ENCODE measurements at places on chromosomes 2 and 18.
A peak's percentile ranks its signal among the peaks of the same experiment; 100 is the strongest.

- DNase-seq: no peak
These were observed 59.4 kb downstream of the CERS6 start for GRCh38 chr2:168515502-168515901.

DNA sequence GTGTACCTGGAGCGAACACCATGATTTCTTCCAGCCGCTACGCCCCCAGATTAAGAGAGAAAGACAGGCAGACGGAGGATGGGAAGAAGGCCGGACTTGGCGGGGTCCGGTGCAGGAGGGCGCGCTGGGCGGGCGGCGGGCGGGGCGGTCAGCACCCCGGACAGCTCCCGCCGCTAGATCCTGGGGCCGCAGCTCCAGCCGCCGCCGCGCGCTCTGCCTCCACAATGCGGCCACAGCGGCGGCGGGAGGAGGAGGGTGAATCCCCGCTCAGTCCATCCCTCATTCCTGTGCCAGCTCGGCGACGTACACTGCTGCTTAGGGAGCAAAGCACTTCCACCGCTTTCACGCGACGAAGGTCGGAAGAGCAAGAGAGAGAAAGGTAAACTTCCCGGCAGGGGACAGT, at the start of gene AKAIN1:
AKAIN1 (minus strand) TSS at position 226 of the 403 bp plus-strand sequence; CDS start at position 22, 204 bp downstream.
- no peak for DNase-seq

DNA sequence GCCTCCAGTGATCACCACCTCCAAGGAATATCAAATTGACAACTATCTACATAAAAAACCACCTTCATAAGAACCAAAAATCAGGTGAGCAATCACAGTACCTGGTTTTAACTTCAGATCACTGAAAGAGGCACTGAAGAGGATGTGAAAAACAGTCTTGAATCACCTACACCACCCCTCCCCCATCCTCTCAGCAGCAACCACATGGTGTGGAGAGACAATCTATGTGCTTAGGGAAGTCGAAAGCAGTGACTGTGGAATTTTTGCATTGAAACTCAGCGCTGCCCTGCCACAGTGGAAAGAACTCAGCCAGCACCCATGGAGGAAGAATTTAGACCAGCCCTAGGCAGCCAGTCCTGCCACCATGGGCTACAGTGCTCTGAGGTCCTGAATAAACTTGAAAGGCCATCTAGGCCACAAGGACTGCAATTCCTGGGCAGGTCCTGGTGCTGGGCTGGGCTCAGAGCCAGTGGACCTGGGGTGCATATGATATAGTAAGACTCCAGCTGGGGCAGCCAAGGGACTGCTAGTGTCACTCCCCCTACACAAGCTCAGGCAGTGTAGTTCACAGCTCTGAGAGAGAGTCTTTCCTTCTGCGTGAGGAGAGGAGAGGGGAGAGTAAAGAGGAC, 75.6 kb downstream of the ATL2 start:
- no peak for DNase-seq

- no peak for DNase-seq
These were observed 226.6 kb downstream of the ANKRD30B start for GRCh38 chr18:14974576-14974975.

DNA sequence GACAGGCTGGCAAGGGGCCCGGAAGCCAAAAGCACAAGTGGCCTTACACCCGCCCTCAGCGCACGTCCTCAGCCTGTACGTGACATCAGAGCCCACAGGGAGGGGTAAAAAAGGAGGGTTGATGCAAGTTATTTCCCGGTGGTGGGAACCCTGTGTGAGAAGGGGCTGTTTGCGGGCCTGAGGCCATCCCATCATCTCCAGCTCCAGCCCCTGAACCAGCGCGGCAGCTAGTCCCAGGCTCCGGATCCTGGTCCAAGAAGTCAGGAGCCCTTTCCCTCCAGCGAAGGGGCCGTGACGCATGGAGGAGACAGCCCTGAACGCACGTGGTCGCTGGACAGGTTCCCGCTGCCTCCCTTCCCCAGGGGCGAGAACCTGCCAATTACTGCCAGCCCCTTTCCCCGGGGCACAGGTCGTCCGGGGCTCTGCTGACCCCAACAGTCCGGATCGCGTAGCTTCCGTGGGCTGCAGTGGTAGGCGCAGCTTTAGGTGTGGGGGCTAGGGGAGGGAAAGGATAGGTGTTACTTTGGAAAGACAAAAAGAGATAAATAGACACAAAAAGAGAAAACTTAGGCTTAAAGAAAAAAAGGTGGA, 1.3 kb upstream of the LRP2 start:
- peak; percentile 26 for DNase-seq

DNA sequence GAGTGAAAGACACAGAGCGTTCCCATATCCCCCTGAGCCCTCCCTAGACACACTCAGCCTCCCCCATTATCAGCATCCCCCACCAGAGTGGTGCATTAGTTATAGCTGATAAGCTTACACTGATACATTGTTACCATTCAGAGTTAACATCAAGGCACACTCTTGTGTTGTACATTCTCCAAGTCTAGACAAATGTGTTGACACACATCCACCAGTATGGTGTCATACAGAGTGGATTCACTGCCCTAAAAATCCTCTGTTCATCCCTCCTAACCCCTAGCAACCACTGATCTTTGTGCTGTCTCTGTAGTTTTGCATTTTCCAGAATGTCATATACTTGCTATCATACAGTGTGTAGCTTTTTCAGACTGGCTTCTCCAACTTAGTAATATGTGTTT, 78.0 kb upstream of the RPL31 start:
- DNase-seq: no peak

DNA sequence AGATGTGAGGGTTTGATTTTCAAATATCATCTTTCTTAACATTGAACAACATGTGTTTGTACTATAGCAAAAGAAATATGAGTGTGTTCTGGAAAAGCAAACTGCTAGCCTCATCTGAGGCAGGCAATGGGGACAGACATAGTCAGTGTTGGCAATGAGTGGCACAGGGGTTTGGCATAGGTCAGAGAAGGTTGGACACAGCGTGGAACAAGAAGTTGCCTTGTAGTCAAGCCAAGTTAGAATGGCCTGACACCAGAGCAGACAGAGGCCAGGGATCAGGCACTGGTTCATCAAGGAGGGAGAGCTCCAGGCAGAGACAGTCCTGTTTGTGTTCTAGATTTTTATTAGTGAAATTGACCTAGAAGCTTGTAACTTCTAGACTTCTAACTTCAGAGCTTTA, 100.8 kb upstream of the TANK start:
- DNase-seq: no peak

Measured in CD4-positive, alpha-beta T cell treated with Interleukin-2 at 100 ng/mL for 4 hours (primary cell).